ENCODE measurements at places on chromosomes 11 and 22.

DNA sequence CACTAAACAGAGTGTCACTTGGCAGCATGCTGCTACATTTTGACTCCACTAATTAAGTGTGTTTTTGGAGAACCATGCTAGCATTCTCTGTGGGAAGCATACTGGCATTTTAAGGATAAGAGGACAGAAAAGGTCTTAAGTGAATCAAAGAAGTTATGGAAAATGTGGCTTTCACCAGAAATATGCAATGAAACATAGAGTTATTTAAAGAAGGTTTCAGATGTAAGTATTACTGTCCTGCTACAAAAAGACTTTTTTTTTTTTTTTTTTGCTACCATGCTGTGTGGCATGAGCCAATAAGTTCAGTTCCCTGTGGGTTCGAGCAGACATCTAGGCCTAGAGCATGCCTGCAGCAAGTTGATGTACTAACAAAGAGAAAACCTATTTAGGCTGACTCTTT, 187.6 kb downstream of the MSANTD4 start:
- DNase-seq = no peak

DNA sequence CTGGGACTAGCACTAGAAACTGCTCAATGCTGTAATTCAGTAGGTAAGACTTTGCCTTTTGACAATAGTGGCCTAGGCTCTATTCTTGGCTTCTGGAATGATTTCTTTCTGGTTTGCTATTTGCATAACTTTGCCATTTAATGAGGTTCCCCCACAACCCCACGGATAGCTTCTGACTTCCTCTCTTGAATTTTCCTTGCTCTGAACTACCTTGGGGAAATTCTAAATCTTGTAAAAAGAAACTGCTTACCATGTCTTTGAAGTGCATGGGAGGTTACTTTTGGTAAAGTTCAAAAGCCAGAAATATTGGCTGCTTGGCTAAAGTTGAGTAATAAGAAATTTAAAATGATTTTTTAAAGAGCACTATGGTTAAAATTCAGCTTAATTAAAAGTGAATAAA, 35.3 kb downstream of the CARD18 start:
- DNase-seq = no peak

- no peak for DNase-seq
These were observed 129.9 kb downstream of the KCNC1 start for GRCh38 chr11:17864478-17864941.

GRCh38 chr11:10488121-10488933, 33.3 kb downstream of the AMPD3 start:
- no peak for DNase-seq
